ENCODE measurements at places on chromosomes 11 and 22. TPM values are rescaled to one million over a fixed set of nuclear protein-coding genes. Genes with fewer than 3 reads are reported as not detected.

Gene MMP8
- not detected for total RNA-seq

Gene KRTAP5-2
- total RNA-seq = not detected

Gene DGCR6
- total RNA-seq = not detected

Gene SCGB1C1
- total RNA-seq = not detected

GRCh38 chr22:31230871-31231621 is 18.9 kb downstream of the LIMK2 start:
- peak; percentile 46 for DNase-seq

DNA sequence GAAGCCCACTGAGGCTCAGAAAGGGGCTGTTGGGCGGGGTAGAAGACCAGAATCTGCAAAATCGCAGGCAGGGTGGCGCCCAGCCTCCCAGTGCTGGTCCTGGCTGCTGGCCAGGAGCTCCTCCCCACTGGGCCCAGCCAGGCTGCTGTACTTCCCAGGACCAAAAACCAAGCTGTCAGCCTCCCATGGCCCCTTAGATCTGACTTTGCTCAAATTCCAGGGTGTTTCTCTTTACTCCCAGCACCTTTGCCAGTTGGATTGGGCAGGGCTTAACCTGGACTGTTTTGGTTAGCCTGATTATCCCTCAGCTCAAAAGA is 44.2 kb upstream of the WEE1 start:
- DNase-seq = peak; percentile 63

- DNase-seq = no peak
Measured at GRCh38 chr11:20353829-20354434, 9.6 kb upstream of the HTATIP2 start.

DNA sequence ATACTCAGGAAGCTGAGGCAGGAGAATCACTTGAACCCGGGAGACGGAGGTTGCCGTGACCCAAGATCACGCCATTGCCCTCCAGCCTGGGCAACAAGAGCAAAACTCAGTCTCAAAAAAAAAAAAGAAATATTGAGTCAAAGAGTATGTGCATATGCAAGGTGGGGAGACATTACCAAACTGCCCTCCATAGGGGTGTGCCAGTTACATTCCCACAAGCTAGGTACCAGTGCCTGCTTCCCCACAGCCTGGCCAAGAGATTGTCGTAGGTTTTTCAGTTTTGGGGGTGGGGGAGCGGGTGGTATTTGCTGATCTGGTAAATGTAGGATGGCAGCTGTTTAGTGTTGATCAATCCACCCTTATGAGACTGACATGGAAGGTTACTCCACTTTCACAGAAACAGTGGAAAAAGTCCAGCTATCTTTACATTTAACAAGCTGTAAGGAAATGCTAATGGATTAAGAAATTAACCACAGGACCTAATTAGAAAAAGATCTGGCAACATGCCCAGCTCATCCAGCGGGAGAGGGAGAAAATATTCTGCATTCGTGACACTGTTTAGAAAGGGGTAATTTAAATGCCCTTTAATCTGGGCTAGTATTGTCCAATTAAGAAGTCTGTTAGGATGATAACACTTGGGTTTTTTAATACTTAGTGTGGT is 89.4 kb downstream of the PACS1 start:
- no peak for DNase-seq

- no peak for DNase-seq
Measured at GRCh38 chr22:37508431-37508992, 10.7 kb downstream of the CARD10 start.

- no peak for DNase-seq
Measured at GRCh38 chr11:74725701-74726100, 5.5 kb downstream of the CHRDL2 start.

DNA sequence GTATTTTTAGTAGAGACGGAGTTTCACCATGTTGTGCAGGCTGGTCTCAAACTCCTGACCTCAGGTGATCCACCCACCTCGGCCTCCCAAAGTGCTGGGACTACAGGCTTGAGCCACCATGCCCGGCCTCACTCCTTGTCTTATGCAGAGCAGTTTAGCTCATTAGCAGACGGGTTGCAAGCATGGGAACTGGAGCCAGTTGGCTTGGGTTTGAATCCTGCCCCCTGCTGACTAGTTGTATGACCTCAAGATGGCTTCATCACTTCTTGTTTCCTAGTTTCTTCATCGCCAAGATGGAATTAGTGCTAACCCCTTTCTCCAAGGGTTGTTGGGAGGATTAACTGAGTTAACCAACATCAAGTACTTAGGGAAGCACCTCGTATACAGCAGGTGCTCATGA is 23.4 kb upstream of the RASD2 start:
- DNase-seq = peak; percentile 26

- peak; percentile 29 for DNase-seq
Measured at GRCh38 chr22:49303781-49304461, 523.8 kb downstream of the BRD1 start.

DNA sequence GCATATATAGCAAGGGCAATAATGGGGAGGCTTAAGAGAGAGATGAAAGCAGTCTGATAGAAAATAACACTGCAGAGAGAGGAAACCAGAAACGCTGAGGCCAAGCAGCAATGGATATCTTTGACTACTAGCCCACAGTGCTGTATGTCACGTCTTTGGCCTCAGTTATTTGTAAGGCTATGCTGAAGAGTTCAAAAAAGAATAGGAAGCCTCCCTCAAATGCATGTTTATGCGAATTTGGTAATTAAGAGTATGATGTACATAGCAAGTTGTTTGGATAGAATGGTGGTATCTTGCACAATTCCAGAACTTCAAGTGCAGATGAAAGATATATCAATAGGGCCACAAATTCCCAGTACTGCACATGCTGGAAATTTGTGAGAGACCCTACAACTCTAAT is 89.2 kb downstream of the MPPED2 start:
- no peak for DNase-seq

- no peak for DNase-seq
Measured at GRCh38 chr11:122721201-122721963, 65.9 kb downstream of the UBASH3B start.

- DNase-seq = peak; percentile 81
Measured at GRCh38 chr22:42962295-42963230, 52.4 kb downstream of the PACSIN2 start.

DNA sequence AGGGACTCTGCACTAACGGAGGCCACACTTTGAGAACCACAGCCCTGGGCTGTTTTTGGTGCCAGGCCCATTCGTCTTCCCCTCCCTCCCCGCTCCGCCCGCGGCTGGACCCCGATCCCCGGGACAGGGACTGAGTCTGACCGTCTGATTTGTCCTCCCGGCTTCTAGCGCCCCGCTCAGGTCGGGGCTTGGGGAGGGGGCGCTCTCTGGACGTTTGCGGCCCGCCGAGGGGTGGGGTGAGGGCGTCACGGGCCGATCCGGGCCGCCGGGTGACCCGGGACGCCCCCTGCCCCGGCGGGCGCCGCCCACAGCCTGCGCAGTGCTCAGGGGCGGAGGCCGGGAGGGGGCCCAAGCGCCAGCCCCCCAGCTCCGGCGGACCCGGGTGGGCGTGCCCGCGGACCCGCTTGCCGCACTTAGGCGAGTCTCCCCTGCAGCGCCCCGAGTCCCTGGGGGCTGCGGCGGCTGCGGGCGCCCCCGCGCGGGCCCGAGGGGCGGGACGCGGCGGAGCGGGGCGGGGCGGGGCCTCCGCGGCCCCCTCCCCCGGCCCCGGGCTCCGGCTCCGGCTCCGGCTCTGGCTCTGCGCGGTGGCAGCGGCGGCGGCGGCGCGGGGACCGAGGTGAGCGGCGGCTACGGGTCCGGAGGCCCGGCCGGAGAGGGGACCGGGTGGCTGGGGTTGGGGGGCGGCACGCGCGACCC is 33.7 kb upstream of the PRR5 start:
- DNase-seq = no peak

DNA sequence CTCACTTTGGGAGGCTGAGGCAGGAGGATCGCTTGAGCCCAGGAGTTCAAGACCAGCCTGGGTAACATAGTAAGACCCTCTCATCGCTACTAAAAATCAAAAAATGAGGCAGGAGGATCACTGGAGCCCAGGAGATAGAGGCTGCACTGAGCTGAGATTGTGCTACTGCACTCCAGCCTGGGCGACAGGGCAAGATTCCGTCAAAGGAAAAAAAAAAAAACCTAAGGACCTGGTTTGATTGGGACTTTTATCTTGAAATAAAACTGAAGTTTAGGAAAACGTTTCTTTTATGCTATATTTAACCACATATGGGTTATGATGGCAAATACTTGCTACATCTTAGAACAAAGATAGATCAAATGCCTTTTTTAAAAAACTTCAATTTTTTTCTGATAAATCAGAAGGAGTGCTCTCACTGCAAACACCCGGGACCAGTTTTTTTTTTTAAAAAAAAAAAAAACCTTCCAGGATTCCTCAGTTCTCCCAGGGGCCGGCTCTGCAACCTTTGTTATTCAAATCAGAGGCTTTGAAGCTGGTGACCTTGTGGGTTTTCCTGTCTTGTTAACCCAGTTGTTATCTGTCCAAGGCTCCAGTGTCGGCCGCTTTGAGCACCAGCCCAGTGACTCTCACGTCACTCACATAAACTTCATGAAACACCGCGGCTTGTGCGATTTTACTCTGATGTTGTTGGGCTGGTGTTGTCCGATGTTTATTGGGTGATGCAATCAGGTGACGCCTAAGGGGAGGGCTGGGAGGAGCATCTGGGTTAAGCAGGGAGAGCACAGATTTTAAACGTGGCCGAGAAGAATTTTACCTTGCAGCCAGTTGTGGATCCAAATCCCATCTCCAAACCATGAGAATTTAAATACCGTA is 24.7 kb upstream of the SLC22A12 start:
- DNase-seq = peak; percentile 68

- DNase-seq = no peak
Measured at GRCh38 chr11:114017723-114018122, 41.8 kb upstream of the ZBTB16 start.

DNA sequence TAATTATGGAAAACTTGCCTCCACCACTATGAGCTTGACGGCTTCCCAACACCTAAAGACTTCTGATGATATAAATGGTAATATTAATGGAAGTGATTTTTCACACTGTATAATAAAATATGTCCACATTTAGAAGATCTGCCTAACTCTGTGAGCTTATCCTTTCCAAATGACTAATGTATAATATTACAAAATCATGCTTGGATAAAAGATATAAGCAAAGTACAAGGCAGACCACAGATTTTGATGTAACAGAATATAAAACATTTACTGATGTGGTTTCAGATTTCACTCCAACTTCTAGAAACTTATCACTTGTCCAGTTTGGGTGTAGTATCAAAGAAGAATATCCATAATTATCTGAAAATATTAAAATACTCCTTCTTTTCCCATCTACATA is 36.9 kb downstream of the GALNT18 start:
- DNase-seq = no peak

- DNase-seq = no peak
Measured at GRCh38 chr11:89495951-89496350, 4.8 kb upstream of the NOX4 start.
